ENCODE measurements at places on chromosomes 4 and X.
A peak's percentile ranks its signal among the peaks of the same experiment; 100 is the strongest.

DNA sequence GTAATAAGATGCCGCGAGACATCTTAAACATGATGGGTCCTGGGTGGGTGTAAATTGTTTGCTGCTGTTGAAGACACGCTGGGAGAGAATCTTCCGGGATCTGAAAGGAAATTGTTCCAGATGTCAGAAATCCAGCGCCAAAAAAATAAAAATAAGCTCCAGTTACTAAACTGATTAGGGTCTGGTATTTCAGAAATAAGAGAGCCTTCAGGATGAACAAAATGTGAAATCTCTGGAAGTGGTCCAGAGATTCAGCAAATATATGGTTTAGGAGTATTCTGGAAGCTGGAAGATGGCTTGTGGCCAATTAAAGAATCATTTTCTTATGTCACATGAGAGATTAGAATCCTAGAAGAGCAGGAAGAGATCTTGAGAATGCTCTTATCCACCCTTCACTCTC, 75.8 kb upstream of the NHS start:
- no peak for DNase-seq

DNA sequence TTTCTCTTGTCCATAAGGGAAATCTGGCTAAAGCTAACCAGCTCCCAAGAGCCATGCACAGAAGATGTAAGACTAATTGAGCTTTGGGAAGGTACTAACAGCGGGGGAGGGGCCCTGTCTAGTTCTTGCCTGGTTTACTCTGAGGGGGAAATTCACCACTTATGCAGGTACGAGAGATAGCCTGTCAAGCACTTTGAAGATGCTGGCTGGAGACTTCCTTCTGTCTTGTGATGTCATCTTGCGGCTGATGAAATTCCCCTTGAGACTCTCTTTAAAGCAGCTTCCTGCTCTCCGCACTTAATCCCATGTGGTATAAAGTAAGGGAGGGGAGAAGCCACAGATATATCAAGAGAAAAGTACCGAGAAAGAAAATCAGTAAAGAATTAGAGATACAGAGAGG, 345.3 kb downstream of the MAPK10 start:
- no peak for DNase-seq

GRCh38 chrX:155231163-155231562, 14.9 kb downstream of the VBP1 start:
- no peak for DNase-seq

GRCh38 chrX:51641421-51642021, 22.8 kb upstream of the CENPVL3 start:
- DNase-seq = no peak

DNA sequence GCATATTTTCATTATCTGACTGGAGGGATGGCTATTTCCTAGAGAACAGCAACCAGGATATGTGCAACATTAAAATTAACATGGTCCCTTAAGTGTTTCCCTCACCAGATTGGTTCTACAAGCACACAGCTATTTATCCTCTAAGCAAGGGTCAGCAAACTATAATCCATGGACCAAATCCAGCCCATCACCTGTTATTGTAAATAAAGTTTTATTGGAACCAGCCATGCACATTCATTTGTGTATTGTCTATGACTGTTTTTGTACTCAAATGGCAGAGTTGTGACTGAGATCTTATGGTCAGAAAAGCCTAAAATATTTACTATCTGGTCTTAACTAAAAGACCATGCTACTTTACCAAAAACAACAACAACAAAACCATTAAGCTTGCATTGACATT, 77.9 kb downstream of the AMELX start:
- no peak for DNase-seq

GRCh38 chr4:38157592-38157991, 197.4 kb downstream of the PTTG2 start:
- no peak for DNase-seq

GRCh38 chr4:145480257-145480656, 1.4 kb upstream of the SMAD1 start:
- DNase-seq = no peak

GRCh38 chr4:143397887-143398286, 61.2 kb downstream of the GAB1 start:
- DNase-seq = no peak

DNA sequence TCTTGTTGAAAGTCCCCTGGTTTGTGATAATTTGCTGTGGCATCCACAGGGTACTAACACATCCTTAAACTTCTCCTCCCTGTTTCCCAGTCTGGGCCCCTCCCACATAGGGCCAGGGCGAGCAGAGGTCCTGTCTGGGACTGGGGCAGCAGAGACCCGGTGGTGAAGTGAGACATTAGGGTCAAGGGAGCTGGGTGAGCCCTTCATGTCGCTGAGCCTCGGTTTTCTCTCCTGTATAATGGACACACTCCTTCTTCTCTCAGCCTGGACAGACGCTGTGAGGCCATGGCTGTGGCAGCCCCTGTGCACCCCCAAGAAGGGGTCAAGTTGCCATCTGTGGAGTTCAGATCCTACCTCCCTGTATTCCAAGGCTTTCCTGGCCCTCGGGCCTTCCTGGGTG, 33.0 kb upstream of the HMX1 start:
- no peak for DNase-seq

DNA sequence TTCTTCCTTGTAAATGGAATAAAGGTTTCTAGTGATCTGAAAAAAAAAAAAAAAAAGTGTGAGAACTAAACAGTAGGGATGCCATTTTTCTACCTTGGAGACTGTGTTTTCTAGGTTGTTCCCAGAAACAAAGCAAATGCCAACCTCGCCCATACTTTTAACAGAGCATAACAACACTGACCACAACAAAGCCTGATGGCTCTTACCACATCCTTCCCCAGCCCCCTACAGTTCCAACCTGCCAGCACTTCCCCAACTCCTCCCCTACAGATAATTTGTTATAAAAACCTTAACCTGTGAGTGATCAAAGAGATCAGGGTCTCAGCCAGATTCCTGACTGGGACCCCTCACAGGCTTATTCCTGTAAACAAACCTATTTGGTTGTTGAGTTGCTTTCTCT, 940.0 kb downstream of the SH3BGRL start:
- no peak for DNase-seq

- DNase-seq = no peak
Observed at GRCh38 chr4:64508089-64508488, 98.8 kb upstream of the TECRL start.

GRCh38 chr4:16852228-16852627, 46.2 kb downstream of the LDB2 start:
- no peak for DNase-seq

DNA sequence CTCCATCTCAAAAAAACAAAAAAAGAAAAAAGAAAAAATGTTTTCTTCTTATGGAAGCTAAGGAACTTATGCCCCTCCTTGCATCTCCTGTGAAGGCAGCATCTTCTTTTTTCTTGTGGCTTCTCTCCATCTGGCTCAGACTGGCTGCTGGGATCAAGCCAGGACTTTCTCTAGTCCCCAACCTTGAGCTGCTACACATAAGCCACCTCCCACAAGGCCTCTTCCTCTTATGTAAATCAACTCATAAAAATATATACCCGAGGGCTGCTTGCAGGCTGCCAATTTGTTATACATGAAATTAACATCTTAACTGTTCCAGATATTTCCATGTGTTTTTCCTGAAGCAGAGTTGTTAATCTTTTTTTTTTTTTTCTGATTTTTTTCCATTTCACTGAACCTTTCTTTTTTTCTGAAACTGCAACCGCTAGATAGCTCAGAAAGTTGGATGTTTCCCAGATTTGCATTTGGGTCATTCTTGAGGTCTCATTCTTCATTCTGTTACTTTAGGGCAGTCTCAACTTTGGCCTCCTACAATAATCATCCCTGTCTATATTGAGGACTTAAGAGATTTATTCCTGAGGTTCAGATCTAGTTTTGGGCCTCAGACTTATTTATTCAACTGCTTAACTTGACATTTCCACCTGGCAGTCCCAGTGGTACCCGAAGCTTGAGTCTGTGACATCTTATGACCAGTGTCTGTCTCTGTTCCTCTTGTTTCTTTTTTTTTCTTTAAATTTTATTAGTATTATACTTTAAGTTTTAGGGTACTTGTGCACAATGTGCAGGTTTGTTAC, 10.3 kb downstream of the SNX25 start:
- DNase-seq = no peak

GRCh38 chrX:132206259-132206658, 13.0 kb downstream of the RAP2C start:
- DNase-seq = no peak

- no peak for DNase-seq
Observed at GRCh38 chr4:182738283-182739047, 178.7 kb downstream of the DCTD start.

GRCh38 chr4:184826691-184827270, 1.0 kb upstream of the ACSL1 start:
- DNase-seq = no peak

DNA sequence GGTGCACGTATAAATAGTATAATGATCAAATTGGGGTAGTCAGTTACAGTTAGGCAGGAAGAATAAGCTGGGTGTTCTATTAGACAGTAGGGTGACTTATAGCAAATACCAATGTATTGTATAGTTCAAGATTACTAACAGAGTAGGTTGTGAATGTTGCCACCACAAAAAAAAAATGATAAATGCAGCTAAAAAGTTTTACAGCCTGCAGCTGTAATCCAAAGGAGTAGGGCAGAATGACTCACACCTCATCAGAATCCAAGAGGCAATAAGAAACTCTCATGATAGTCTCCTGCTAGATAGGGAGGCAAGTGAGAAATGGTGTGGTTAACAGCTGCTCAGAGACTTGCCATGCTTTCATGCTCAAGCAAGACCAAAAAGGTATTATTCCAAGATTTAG, 19.6 kb upstream of the TCEAL4 start:
- DNase-seq = no peak

GRCh38 chr4:77169481-77169880, 12.5 kb downstream of the CCNG2 start:
- no peak for DNase-seq

DNA sequence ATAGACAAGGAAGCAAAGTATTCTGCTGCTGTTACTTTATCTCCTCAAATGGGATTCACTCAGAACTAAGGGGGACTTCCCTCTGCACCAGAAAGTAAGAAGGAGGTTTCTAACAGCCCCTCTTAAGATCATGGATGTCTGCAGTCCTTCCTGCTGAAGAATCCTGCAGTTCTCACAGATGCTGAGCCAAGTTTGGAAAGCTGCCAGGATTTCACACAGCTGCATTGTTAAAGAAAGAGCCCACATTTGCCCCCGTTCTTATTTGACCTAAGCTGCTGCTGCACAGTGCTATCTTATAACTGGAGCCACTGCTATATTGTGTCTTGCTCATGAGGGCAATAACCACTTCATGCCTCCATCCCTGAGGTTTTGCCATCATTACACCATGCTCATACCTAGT, 81.1 kb downstream of the FAAH2 start:
- DNase-seq = no peak

- peak; percentile 25 for DNase-seq
Observed at GRCh38 chr4:39976945-39977488, 694 bp downstream of the PDS5A start.

GRCh38 chr4:148749403-148749802, 307.2 kb upstream of the NR3C2 start:
- no peak for DNase-seq

DNA sequence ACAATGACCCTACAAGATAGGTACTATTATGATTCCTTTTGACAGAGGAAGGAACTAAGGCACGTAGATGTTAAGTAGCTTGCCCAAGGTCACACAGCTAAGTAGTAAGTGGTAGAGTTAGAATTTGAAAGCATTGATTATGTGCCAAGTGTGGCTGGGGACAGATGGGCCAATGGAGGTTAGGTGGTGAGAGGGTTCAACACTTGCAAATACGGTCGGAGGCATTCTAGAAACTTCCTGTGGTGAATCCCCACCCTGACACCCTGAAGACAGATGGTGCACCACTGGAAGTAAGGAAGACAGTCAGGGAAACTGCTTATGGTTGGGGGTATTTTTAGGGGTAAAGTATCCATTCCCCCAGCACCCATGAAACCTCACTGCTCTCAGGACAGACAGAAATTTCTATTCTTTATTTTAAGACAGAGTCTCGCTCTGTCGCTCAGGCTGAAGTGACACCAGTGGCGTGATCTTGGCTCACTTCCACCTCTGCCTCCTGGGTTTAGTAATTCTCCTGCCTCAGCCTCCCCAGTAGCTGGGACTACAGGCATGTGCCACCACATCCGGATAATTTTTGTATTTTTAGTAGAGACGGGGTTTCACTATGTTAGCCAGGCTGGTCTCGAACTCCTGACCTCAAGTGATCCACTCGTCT, 142.5 kb downstream of the RASL11B start:
- DNase-seq = no peak

- no peak for DNase-seq
Observed at GRCh38 chr4:21879187-21879586, 69.4 kb downstream of the KCNIP4 start.

DNA sequence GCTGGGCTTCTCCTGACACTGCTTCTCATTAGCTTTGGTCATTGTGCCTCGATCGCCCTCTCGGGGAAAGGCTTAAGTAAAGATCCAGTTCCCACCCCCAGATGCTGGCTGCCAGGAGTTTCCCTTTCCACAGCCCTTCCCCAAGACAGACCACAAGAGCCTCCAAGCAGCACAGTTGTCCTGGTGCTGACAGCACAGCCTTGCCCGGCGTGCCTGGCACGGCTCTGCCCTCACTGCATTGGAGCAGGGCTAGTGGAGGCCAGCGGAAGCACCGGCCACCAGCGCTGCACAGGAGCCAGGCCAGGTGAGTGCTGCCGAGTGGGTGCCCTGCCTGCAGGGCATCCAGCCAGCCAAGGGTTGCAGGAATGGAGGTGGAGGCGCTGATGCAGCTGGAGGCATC, 9.7 kb upstream of the MSANTD1 start:
- DNase-seq = no peak
